T-helper 17 cell (primary cell): ENCODE measurements at places on chromosomes 2 and 18.

DNA sequence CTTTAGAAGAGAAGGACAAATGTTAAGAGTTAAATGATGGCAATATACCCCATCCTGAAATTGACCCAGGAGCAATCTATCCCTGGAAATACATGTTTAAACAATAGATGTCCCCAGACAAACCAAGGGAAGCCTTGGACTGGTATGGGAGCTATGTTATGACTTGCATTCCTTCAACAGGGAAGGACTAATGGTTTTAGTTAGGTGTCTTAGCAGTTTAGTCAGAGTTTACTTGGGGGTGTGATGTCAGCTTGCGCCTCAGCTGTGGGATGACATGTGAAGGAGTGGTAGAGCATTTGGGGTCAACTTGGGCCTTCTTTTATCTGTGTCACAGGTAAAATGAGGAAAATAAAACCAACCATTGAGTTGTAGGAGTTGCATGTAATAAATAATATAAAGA, 36.8 kb downstream of the SPC25 start:
- no peaks in the 10 kb centered on the region for H3K27me3 ChIP-seq
- no peaks in the 10 kb centered on the region for H3K4me1 ChIP-seq
- no peak for DNase-seq
- no peak overlapping the region for H3K4me3 ChIP-seq

GRCh38 chr18:47815486-47816270, 114.8 kb downstream of the SMAD2 start:
- no peak for DNase-seq
- H3K36me3 ChIP-seq = peaks cover 2% of the 10 kb centered on the region
- no peaks in the 10 kb centered on the region for H3K27me3 ChIP-seq
- H3K4me3 ChIP-seq = no peak overlapping the region

GRCh38 chr2:130936451-130936850, 99.7 kb downstream of the ARHGEF4 start:
- H3K27me3 ChIP-seq = peaks cover 16% of the 10 kb centered on the region
- no peaks in the 10 kb centered on the region for H3K36me3 ChIP-seq
- no peak overlapping the region for H3K27ac ChIP-seq
- DNase-seq = no peak
- H3K4me1 ChIP-seq = no peaks in the 10 kb centered on the region

- no peaks in the 10 kb centered on the region for H3K36me3 ChIP-seq
- H3K4me1 ChIP-seq = peaks cover 4% of the 10 kb centered on the region
- no peak overlapping the region for H3K4me3 ChIP-seq
- no peak for DNase-seq
- peaks cover 63% of the 10 kb centered on the region for H3K27me3 ChIP-seq
Observed at GRCh38 chr2:31108561-31109286, 29.5 kb downstream of the GALNT14 start.
